ENCODE measurements at places on chromosomes 1 and 21. TPM values are rescaled to one million over a fixed set of nuclear protein-coding genes. Genes with fewer than 3 reads are reported as not detected.

CYYR1 gene
- 18.2 TPM for total RNA-seq

PRELP gene
- total RNA-seq: 2.9 TPM

ESRRG gene
- 1.5 TPM for total RNA-seq

DMRTA2 gene
- 0.18 TPM for total RNA-seq

GRCh38 chr1:54120018-54120697 lies 32.6 kb downstream of the CDCP2 start:
- no peak for DNase-seq

- DNase-seq: no peak
Observed at GRCh38 chr1:40312238-40313205, 4.6 kb downstream of the COL9A2 start.

- no peak for DNase-seq
Observed at GRCh38 chr1:231016966-231017365, 23.1 kb downstream of the FAM89A start.

- no peak for DNase-seq
Observed at GRCh38 chr1:84853741-84854721, 39.0 kb downstream of the LPAR3 start.

DNA sequence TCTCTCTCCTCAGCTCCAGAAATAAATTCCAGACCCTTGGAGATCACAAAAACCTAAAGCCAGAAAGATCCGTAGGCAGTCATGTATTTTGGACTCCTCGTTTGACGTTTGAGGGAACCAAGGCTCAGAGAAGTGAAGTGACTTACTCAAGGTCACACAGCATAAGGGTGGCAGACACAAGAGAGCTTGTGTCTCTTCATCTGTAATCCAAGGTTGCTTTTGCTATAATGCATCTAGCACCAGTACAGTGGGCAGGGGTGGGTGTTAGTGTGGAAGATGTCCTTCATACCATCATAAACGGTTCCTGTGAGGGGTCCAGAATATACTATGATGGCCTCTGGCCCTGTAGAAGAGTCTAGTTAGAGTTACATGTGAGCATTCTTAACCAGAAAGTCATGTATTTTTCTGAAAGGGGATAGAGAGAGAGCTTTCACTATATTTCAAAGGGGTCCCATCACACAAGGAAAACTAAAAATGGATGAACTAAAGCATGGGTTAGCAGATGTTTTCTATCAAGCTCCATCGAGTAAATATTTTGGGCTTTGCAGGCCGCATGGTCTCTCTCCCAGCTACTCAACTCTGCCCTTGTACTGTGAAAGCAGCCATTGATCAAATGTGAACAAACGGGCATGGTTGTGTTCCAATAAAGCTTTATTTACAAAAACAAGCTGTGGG lies 144.9 kb downstream of the TOMM20 start:
- DNase-seq: no peak
